ENCODE measurements at places on chromosomes 7 and 10.

- no peak for DNase-seq
These were observed 737.7 kb upstream of the C7orf33 start for GRCh38 chr7:147852833-147853232.

DNA sequence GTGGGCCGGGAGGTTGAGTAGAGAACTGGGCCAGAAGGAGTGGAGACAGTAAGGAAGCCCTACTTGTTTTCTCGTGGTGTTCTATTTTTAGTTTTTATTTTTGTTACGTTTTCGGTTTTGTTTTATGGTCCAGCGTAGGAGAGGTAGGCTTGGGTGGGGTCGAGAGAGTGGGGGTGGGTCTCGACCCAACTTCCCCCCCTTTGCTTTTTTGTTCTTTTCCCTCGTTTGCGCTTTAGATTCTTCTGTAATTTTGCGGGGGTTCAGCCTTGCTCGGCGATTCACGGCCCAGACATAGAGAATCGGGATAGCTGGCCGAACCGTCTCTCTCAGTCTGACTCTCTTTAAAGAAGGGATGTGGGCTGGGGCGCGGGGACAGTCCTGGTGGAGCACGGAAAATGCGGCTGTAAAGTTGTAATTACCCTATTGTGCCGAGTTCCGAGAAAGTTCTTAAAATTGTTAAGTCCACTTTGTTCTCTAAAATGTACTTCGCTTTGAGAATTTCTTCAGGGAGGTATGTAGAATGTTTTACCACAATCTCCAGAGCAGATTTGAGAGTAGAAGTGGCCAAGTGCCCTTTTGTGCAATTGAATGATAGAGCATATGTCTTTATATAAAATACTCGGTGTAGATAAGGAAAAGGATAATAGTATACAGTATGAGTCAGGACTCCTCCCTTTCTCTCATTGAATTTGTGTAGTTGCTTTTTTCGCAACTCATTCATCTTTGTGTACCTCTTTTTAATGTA, 816 bp downstream of the DMTF1 start:
- no peak for DNase-seq

- DNase-seq, result no peak
These were observed 1.4 kb downstream of the KIN start for GRCh38 chr10:7786430-7786829.

- DNase-seq, result no peak
These were observed 59.7 kb upstream of the HABP2 start for GRCh38 chr10:113493195-113493594.

DNA sequence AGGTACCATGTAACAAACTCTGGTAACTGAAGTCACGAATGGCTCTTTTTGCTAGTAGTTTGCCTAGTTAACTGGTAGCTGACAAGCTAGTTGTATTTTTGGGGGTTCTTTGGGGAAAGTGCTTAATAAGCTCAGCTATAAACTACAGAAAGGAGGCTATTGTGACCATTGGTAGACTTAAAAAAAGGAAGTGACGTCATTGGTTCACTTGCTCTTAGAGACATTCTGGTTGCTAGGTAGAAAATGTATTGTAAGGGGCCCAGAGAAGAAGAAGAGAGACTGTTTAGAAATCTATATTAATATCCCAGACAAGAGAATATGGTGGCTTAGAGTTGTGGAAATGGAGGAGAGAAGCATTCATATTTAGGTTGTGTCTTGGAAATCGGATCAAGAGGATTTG, 103.0 kb downstream of the NXPH1 start:
- DNase-seq, result no peak

DNA sequence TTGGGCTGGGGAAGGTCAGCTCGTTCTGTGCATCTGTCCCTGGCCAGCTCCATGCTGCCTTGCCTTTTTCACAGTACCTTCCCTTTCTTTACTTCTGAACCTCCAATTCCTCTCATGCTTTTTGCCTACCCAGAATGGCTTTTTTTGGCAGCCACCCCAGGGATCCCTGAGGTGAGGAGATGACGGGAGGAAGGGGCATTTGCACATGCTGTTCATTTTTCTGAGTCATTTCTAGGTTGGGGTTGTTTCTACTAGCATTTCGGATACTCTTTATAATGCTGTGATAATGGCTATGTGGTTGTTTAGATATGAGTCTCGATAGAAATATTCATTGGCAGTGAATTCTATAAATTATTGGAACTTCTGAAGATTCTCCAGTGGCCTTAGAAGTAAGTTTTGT, 415.1 kb upstream of the FZD8 start:
- no peak for DNase-seq

DNA sequence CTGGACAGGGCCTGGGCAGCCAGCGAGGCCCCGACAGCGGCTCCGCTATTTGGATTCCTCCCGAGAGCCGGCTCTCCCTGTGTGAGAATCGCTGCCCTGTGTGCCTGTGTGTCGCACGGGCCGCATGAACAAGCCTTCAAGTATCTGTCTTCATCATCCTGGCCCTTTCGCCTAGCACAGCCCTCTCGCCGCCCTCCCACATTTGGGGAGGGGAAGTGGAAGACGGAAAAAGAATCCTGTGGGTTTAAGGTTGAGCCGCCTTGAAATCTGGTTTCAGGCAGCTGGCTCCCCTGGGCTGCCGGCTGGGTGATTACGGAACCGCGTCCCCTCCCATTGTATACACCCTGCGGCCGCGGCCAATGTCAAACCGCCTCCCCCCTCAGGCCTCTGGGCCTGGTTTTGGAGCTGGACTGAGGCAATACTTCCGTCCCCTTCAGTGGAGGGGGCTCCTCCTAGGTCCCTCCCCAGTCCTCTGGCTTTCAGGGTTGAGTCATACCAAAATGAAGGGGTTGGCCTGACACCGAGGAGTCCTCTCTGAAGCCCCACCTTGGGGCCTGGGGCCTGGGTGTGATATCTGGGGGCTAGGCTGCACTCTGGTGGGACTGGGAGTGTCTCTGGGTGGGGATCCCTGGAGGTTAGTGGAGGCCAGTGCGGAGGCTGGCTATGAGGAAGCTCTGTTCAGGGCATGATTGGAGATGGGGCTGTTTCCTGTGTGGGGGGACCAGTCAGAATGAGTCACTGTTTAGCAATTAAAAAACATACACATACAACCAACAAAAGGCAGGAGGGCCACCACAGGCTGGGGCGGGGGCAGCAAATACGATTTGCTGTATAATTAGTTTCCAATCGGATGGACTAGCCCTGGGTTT, 1.7 kb downstream of the TRIM8 start:
- DNase-seq, result peak; percentile 77

- DNase-seq, result no peak
These were observed 20.8 kb upstream of the CCAR1 start for GRCh38 chr10:68700197-68700596.

DNA sequence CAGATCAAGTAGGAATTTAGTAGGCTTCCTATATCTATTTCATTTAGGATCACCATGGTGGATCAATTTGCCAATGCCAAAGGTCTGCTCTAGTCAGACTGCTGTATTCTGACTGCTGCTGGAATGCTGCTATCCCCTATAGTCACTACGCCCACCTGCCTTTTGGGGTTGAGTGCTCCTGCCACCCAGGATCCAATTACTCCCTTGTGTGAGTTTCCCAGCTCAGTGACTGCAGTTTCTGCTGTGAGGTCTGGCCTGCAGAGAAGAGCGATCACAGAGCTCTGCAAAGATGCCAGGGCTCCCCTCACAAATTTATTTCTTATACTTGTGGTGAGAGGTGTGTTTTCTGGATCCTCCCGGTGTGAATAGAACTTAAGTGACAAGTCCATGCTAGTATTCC, 88.1 kb upstream of the FOXI2 start:
- DNase-seq, result no peak

DNA sequence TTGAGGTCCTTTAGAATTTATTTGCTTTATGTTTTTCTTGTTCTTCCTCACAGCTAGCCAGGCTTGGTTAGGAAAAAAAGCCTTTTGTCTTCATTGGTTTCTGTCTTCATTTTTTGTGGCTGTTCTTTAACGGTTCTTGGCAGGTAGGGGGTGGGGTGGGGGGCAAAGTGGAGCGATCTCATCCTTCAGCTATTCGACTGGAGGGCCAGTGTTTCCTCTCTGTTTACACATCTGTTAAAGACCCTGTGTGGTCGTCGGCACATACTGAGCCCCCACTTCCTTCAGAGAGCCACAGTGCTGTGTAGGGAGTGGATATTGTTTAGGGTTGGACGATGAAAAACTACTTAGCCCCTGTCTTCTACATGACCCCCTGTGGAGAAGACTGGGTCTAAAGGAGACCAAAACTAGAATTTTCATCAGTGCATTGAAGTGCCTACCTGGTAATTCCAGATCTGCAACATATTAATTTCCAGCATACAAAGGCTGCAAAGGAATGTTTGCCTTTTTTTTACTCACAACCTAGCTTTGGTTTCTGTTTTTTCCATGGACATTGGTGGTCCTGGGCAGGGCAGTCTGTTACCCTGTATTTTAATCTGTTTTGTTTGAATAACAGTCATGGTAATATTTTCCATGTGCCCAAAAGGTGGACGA, 29.0 kb downstream of the PRPF18 start:
- peak; percentile 24 for DNase-seq

GRCh38 chr7:138515001-138515528, 55.0 kb downstream of the TRIM24 start:
- DNase-seq, result no peak

GRCh38 chr7:157932498-157933218, 595.9 kb downstream of the DNAJB6 start:
- no peak for DNase-seq

- peak; percentile 28 for DNase-seq
These were observed 1.1 kb downstream of the RADIL start for GRCh38 chr7:4882169-4883032.

GRCh38 chr7:46679671-46680070, 758.6 kb upstream of the IGFBP3 start:
- no peak for DNase-seq

GRCh38 chr10:93542358-93542791, 24.1 kb upstream of the FFAR4 start:
- peak; percentile 52 for DNase-seq

DNA sequence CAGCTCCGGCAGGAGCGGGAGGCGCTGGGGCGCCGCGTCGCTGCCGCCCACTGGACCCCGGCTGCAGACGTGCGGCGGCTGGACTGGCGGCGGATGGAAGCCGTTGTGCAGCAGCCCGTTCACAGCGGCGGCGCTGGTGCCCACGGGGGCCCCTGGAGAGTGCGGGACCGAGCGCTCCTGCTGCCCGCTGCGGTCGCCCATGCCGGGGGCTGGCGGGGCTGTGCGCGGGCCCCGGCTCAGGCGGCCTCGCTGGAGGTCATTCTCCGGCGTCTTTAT, 413 bp downstream of the PANK1 start:
- no peak for DNase-seq

DNA sequence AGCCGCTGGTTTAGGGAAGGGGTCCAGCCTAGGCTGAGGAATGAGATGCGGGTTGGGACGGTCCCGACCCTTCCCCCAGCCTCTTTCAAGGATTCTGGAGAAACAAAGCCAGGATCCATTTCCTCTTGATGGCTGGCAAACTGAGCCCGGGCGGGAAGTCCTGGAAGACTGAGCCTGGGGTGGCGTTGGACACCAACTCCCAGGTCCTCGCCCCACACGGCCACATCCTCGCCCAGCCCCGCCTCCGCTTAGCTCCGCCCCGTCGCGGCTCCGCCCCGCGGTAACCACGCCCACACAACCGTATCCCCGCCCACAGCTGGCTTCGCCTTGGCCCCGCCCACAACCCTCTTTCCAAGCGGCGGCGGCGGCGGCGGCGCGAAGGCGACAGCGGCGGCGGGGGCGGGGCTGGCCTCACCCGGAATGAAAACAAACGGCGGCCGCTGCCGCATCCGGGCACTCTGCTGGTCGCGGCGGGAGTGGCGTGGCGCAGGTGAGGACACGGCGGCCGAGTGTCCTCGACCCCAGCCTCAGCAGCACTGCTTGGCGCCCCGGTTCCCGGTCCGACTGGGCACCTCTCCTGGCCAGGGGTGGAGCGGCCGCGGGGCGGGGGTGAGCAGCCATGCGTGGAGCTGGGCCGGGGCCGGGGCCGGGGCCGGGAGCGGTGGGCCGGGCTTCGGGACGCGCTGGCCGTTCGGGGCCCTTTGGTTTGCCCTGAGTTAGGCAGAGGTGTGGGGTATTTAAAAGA, at the start of gene NUB1:
TSS of gene NUB1 (plus strand) at position 456 of the 745 bp plus-strand sequence. CDS start 3,538 bp downstream, outside the sequence.
- DNase-seq, result peak; percentile 74

DNA sequence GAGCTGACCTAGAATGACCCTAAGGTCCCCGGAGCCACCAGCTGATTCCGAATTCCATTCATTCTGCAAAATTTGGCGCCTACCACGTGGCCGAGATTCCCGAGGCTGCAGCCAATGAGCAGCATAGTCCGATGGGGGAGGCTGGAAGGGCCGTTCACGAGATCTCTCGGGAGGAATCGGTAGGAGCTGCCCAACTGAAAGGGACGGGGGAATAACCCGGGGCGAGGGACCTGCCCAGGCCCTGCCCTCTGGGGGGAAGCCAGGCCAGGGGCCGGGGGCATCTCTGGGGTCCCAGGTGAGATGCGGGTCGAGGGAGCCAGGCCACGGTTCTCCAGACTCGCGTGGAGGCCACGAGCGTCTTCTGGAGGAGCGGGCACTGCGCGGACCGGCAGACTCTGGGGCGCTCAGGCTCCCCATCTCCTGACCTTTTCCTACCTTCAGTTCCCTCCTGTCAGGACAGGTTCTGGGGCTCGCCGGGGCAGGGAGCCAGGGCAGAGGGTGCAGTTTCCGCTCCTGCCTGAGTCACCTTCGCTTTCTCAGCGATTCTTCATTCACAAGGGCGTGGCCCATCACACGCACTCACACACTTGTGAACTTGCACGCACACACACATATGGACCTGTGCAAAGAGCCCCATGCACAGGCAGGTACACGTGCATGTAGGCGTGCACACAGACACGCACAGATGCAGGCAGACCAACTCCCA, 173.4 kb downstream of the RNF216 start:
- DNase-seq, result no peak
